Common myeloid progenitor, CD34-positive (primary cell): ENCODE measurements at places on chromosomes 3 and 15.

- no peak for DNase-seq
Measured at GRCh38 chr3:148964809-148965208, 26.5 kb upstream of the GYG1 start.

- DNase-seq = no peak
Measured at GRCh38 chr3:29466442-29466841, 185.6 kb downstream of the RBMS3 start.

DNA sequence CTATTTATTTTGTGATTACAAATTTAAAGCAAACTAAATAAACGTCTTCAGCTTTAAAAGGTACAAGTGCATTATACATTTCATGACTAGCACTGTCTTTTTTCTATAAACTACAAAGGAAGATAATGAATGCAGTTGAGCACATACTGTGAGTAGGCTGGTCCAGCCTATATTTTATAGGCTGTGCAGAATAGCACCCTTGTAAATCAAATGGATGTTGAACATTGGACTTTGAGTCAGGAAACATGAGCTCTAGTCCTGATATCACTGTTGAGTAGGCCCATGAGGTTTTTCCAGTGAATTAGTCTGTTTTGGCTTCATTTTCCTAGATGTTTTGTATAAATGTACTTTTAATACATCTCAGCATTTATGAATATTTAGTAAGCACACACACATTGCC is 447.3 kb upstream of the KCNMB2 start:
- no peak for DNase-seq

GRCh38 chr15:69697916-69698315 is 245.3 kb downstream of the RPLP1 start:
- DNase-seq = no peak

- no peak for DNase-seq
Measured at GRCh38 chr3:43331381-43331780, 45.0 kb downstream of the SNRK start.

DNA sequence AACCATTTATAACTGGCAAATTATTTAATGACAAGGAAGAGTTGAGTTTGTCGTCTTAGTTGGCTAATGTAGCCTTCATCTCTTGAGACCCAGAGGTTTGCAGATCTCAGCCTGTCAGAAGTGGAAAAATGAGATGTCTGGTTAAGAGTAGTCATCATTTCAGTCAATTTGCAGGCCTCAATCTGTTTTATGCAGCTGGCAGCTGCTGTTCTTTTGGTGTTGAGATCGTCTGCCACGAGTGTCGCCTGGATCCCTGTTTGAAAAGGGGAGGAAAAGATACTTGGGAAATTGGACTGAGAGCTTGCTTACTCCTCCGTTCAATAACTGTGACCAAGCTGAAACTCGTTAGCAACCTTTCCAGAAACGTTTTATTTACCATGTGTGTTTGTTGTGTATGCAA is 2.3 kb downstream of the PHLDB2 start:
- no peak for DNase-seq

GRCh38 chr15:69524814-69525213 is 72.2 kb downstream of the RPLP1 start:
- DNase-seq = no peak

DNA sequence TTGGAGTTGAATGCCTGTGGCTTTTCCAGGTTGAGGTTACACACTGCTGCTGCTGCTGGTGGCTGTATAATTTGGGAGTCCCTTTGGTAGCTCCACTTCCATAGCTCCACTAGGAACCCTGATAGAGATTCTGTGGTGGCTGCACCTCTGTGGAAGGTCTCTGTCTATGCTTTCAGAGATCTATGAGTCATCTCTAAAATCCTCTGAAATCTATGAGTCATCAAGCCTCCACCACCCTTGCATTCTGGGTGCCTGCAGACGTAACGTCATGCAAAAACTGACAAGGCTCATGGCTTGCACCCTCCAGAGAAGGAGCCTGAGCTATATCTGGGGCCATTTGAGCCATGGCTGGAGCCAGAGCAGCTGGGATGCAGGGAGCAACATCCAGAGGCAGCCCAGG is 1037.0 kb upstream of the CFAP20DC start:
- no peak for DNase-seq

DNA sequence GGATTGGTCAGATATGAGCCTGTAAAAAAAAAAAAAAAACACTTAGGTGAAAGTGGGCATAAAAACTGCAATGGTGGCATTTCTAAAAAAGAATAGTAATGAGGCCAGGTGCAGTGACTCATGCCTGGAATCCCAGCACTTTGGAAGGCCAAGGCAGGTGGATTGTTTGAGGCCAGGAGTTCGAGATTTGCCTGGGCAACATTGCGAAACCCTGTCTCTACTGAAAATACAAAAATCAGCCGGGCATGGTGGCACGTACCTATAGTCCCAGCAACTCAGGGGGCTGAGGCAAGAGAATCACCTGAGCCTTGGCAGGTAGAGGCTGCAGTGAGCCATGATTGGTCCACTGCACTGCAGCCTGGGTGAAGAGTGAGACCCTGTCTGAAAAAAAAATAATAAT is 38.3 kb upstream of the BHLHE40 start:
- DNase-seq = no peak

GRCh38 chr15:64019764-64020163 is 26.5 kb downstream of the DAPK2 start:
- DNase-seq = no peak

- DNase-seq = no peak
Measured at GRCh38 chr15:79541196-79541595, 109.1 kb downstream of the MINAR1 start.

DNA sequence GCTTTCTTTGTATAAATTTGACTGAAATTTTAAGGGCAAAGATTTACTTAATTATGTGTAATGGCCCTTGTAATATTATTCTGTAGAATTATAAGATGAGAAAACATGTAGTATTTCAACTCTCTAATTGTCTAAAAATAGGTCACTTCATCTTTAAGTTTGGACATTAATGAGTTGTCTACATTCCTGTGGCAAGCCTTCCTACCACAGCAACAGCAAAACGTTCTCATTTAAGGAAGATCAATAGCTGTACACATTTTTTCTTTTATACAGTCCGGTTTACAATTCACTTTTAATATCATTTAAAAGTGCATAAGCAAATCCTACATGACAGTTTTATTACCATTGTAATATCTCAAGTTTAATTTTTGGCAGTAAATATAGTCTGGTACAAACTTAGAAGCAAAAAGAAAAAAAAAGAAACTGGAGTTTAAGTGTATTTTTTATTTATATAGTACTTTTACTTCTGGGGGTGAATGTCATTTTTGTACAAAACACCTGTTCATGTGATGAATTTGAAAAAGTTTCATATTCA is 501.8 kb downstream of the ZPLD1 start:
- no peak for DNase-seq

GRCh38 chr3:81874738-81875137 is 113.3 kb upstream of the GBE1 start:
- DNase-seq = no peak

DNA sequence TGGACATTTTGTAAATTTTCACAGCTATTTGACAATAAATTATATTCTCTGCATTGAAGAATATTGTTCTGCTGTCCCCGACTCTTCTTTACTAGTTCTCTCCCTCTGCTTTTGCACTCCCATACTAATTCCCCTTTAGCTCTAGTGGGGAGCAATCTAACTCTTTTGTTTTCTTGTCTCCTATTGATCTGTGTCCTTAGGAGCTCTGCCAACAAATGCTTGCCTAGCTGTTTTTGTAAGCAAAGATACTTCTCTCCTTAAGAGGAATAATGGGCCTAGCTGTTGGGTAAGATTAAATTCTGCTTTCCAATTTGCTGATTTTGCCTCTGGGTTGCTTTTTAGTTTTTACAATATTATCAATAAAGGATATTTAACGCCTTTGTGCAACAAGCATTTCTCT is 17.7 kb downstream of the ADAMTSL3 start:
- no peak for DNase-seq

- DNase-seq = no peak
Measured at GRCh38 chr15:90981681-90982080, 12.7 kb downstream of the PRC1 start.

DNA sequence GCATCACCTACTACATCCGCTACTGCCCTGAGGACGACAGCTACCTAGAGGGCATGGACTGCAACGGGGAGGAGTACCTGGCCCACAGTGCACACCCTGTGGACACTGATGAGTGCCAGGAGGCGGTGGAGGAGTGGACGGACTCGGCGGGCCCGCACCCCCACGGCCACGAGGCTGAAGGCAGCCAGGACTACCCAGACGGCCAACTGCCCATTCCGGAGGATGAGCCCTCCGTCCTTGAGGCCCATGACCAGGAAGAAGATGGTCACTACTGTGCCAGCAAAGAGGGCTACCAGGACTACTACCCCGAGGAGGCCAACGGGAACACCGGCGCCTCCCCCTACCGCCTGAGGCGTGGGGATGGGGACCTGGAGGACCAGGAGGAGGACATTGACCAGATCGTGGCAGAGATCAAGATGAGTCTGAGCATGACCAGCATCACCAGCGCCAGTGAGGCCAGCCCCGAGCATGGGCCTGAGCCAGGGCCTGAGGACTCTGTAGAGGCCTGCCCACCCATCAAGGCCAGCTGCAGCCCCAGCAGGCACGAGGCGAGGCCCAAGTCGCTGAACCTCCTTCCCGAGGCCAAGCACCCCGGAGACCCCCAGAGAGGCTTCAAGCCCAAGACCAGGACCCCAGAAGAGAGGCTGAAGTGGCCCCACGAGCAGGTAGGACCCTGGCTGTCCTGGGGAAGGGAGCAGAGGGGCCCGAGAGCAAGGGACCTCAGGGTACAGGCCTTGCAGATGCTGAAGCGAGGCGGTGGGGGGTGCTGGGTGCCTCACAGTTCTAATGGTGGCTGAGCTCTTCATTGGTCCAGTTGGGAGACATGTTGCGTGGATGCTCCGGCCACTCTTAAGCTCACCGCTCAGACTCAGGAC is 168.6 kb downstream of the APBA2 start:
- no peak for DNase-seq

- no peak for DNase-seq
Measured at GRCh38 chr15:100484443-100484842, 44.3 kb downstream of the CERS3 start.

DNA sequence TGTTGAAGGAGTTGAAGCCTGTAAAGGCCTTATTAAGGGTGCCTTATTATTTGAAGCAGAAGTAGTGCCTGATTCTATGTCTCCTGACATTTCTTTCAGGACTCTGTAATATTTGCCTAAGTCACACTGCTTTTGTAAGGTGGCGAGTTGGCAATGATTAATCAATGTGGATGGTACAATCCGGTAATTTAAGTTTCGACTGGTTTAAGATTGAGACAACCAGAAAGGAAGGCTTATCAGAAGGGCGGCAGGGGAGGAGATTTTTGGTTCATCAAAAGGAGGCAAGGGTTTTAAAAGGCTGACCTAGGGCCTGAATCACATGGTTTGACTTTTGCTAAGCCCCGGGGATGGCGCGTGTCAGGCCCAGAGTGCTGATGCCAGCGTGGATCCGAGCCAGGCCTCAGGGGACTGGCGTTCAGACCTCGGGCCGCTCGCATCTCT is 830 bp upstream of the RNF13 start:
- DNase-seq = no peak

DNA sequence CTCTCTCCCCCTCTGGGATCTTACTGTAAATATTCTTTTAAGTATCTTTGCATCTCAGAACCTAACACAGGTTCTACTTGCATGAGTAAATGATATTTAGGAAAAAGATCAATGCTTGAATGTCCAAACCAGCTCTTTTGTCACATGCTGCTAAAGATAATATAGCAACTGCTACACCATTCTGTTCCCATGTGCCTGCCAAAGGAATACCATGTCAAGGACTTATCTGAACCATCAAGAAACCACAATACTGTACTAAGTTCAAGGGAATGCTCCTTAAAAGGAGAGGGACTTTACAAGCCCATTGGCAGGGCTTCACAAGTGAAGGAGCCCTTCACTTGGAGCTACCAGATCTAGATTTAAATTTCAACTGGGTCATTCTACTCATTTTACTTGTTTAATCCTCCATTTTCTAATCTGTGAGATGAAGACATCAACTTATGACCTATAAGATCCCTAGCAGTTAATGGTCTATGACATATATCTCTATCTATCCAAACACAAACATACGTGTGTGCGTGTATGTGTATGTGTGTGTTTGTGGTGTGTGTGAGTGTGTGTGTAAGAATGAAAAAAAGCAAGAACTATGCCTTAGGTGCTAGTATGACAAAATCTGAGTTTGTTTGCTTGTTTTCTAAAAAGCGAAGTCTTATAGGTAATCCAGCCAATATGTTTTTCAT is 13.0 kb upstream of the SEC62 start:
- DNase-seq = no peak

GRCh38 chr3:150293401-150294001 is 114.6 kb upstream of the TSC22D2 start:
- no peak for DNase-seq

DNA sequence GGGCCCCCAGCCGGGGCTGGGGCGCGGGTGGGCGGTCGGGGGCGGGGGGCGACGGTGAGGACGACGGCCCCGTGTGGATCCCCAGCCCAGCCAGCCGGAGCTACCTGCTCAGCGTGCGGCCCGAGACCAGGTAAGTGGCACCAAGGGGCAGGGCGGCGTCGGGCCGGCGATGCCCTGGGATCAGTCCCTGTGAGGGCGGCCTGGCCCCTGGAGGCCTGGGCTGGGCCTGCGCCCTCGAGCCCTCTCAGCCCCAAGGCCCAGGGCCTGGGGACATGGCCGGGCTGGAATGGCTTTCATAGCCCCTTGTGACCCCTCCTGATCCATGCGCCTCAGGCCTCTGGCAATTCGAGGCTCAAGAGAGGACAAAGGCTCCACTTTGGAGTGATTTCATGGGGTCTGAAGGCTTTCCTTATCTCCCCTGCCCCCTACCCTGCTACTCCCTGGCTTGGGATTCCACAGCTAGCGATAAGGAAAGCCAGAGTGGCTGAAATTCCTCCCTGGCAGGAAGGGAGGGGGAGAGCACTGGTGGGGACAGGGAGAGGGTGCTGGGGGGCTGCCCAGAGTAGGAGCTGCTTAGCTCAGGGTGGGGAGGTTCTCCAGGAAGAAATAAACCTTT is 418 bp downstream of the ALPK3 start:
- peak; percentile 36 for DNase-seq

GRCh38 chr15:48989170-48989569 is 25.5 kb upstream of the SHC4 start:
- no peak for DNase-seq

DNA sequence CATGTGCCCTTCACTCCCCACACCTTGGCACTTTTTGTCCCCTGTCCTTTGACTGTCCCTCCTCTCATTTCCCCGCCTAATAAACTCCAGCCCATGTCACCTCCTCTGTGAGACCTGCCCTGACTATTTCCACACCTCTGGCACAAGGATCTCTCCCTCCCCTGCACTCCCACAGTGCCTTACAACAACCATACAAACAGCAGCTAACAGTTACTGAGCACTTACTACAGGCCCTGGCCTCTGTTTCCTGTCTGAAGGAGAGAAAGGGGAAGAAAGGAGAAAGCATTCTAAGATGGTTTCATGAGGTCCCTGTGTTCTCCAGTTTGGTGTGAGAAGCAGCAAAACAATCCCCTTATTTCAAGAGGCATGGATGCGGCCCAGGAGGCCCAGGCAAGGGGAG is 20.0 kb upstream of the TRH start:
- peak; percentile 55 for DNase-seq

GRCh38 chr15:85702321-85703101 is 92.2 kb downstream of the KLHL25 start:
- peak; percentile 41 for DNase-seq

- DNase-seq = no peak
Measured at GRCh38 chr3:141191097-141191749, 40.4 kb upstream of the PXYLP1 start.

- no peak for DNase-seq
Measured at GRCh38 chr15:77653832-77654480, 21.2 kb upstream of the LINGO1 start.

- DNase-seq = peak; percentile 80
Measured at GRCh38 chr3:57596495-57597126, 533 bp downstream of the ARF4 start.

GRCh38 chr3:45199837-45200648 is 26.0 kb downstream of the TMEM158 start:
- DNase-seq = no peak
